NCI-H82 (cell line): ENCODE measurements at places on chromosomes 2 and 18.

- no peak for DNase-seq
Measured at GRCh38 chr2:173658946-173659371, 304.3 kb downstream of the CDCA7 start.

- DNase-seq = no peak
Measured at GRCh38 chr18:22493940-22494339, 76.2 kb upstream of the CTAGE1 start.

- no peak for DNase-seq
Measured at GRCh38 chr2:74746480-74746879, 87.4 kb upstream of the HK2 start.

DNA sequence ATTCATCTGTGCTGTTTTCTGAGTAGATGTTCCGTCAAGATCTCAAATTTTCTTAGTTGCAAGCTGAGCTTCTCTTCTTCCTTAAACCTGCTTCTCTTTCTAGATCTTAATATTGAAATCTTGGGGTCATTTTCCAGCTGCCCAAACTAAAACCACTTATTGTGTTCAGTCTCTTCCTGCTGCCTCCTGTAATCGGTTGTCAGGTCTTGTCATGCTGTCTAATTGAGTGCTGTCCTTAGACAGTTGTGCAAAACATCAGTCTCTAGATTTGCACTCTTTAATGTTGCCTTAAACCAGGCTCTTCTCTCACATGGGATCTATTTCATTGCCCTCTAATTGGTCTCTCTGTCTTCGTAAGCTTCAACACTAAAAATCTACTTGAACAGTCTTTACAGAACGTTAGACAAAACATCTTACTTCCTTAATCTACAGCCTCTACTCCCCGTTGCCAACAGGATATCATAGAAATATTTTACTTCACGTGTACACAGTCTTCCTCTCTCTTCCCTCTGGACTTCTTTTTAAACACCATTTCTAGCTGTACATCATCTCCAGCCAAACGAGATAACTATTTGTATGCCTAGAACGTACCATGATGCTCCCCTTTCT is 34.9 kb downstream of the GPD2 start:
- no peak for DNase-seq

GRCh38 chr2:74702001-74702715 is 48.1 kb downstream of the SEMA4F start:
- DNase-seq = no peak

DNA sequence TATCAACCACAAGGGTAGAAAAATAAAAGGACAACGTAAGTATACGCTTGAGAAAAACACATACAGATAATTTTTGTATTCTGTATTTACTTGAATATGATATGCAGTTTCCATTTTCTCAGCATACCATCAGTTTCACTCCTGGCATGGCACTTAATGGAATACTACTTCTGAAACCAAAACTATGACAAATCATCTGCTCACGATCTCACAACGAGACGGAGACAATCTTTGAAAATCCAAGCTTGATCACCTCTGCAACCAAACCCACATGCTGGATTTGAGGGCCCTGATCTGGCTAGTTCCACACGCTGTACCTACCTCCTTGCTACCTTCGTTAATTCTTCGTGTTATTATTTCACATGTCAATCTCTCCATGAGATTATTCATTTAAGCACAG is 387.6 kb downstream of the NBAS start:
- no peak for DNase-seq

GRCh38 chr2:98188351-98189046 is 101.5 kb downstream of the VWA3B start:
- no peak for DNase-seq

- DNase-seq = peak; percentile 12
Measured at GRCh38 chr2:191818725-191819350, 28.1 kb downstream of the CAVIN2 start.

DNA sequence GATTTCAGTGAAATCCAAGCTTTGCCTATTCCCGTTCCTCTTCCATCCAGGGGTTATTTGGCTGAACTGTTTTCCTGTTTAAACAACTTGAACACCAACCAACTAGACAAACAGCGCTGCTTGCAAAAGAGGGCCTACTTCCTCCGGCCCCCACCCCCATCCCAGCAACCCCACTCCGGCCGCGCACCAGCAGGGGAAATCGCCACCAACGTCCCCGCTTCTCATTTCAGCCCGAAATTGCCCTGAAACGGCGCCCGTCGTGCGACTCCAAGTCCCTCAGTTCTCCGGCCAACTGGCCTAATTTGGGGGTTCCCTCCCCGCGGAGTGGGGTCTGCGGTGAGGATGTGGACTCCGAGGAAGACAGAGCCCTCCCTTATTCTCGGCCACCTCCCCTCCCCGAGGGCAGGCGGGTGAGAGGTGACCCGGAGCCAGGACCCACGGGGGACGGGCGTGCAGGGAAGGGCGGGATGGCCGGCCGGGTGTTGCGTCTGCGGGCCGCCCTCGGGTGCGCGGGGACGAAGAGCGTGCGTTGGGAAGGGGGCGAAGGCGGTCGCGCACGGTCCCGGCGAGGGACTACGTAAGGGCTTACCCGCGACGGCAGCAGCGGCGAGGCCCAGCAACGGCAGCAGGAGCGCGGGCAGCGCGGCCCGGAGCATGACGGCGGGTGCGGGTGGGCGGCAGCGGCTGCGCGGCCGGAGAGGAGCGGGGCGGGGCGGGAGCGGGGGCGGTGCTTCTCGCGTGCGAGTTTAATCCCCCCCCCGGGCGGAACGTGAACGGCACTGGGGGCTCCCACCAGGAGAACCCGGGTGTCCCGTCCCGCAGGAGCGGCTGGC is at the start of gene CD302:
Gene CD302 (minus strand): TSS at position 666 of the 833 bp plus-strand sequence. CDS start 10 bp downstream, at position 656.
- DNase-seq = peak; percentile 73

- no peak for DNase-seq
Measured at GRCh38 chr18:23816740-23817139, 127.5 kb downstream of the LAMA3 start.

DNA sequence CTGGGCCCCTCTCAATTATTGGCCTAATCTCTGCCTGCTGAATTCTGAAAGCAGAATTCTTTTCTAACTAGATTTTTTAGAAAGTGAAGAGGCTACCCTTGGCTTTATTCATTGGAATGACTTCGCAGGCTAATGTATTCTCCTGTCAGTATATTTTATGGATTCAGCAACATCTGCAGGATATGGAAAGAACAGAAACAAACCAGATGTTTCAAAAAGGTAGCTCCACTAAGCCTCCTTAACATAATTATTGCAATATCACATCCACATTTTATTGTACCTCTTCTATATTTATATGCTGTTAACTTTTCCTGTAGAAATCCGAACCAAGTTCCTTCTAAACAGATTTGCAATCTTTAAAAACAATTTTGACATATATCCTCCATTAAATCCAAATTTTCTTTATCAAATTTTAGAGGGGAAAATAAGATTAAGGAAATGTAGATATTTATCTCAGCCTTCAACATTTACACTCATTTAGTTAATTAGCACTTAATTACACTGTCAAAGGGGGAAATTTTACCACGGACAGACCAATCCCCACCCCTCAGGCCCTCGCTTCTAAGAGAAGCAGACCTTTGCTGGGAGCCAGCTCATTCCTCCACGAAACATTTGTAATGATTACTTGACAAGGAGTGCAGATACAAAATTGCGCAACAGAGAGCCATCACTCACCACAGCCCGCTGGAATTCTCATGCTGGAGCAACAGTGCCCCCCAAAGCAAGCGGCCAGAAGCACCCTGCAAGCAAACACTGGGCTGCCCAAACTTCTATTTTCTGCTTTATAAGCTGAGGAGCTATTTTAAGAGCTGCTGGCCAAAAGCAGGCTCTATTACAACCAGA is 253.4 kb downstream of the ETAA1 start:
- DNase-seq = peak; percentile 81
